ENCODE measurements at places on chromosomes 16 and 17.

GRCh38 chr17:79664930-79665737, 54.3 kb upstream of the RBFOX3 start:
- peak; percentile 58 for DNase-seq

GRCh38 chr16:79601092-79601930, 774 bp upstream of the MAF start:
- DNase-seq = no peak

DNA sequence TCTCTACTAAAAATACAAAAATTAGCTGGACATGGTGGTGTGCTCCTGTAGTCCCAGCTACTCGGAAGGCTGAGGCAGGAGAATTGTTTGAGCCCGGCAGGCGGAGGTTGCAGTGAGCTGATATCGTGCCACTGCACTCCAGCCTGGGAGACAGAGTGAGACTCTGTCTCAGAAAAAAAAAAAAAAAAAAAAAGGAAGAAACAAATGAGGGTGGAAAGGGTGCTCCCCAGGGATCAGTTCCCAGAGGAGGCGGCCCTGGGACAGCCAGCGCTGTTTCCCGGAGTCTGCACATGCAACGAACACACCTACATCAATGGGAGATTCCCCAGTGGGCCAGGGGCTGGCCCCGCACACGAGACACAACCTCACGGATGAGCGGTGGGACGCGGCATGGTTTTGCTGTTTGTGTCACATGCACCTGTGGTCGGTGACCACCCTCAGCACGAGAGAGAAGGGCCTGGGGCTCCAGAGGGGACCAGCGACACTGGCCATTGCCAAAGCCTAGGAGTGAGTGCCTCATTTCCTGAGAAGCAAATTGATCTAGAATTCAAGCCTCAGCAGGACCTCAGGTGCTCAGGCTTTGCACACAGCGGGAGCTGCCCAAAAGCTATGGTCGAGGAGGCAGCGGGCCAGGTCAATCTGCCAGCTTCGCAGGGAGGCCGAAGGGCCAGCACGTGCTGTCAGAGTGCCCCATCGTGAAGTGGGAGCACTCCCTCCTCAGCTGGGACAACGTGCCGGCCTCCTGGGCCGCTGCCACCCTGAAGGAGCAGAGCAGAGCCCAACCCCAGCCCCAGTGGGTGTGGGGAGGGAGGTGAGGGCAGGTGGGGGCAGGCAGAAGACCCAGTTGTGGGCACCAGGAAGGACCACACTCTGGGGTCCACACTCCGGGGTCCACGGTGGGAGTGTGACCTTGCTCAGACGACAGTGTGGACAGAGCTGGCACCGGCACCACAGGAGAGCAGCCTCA, 13.8 kb upstream of the WDR45B start:
- DNase-seq = no peak

- no peak for DNase-seq
Observed at GRCh38 chr16:83661656-83662055, 146.1 kb upstream of the HSBP1 start.

- DNase-seq = peak; percentile 94
Observed at GRCh38 chr17:68821860-68822696, 133.1 kb downstream of the ABCA8 start.

GRCh38 chr16:85172455-85173145, 60.3 kb upstream of the CIBAR2 start:
- DNase-seq = peak; percentile 87
